ENCODE measurements at places on chromosomes 2 and 18.

DNA sequence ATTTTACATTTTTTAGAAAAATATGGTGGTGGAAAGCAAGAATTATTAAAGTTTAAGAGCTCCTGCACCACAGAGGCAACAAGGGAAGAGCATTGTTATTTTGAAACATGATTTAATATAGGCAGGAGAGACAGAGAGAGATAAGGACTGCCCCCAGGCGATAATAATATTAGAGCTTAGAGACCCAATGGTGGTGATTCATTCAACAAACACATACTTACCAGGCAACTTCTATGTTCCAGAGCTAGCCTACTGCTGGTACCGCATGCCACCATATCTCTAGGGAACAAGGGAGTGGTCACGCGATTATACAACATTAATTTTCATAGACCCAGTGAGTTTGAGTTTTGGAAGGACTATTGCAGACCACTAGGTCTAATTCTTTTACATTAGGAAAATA is 327.8 kb upstream of the SOX11 start:
- no peak for DNase-seq

GRCh38 chr18:74288730-74289129 is 3.0 kb downstream of the CYB5A start:
- DNase-seq = no peak

DNA sequence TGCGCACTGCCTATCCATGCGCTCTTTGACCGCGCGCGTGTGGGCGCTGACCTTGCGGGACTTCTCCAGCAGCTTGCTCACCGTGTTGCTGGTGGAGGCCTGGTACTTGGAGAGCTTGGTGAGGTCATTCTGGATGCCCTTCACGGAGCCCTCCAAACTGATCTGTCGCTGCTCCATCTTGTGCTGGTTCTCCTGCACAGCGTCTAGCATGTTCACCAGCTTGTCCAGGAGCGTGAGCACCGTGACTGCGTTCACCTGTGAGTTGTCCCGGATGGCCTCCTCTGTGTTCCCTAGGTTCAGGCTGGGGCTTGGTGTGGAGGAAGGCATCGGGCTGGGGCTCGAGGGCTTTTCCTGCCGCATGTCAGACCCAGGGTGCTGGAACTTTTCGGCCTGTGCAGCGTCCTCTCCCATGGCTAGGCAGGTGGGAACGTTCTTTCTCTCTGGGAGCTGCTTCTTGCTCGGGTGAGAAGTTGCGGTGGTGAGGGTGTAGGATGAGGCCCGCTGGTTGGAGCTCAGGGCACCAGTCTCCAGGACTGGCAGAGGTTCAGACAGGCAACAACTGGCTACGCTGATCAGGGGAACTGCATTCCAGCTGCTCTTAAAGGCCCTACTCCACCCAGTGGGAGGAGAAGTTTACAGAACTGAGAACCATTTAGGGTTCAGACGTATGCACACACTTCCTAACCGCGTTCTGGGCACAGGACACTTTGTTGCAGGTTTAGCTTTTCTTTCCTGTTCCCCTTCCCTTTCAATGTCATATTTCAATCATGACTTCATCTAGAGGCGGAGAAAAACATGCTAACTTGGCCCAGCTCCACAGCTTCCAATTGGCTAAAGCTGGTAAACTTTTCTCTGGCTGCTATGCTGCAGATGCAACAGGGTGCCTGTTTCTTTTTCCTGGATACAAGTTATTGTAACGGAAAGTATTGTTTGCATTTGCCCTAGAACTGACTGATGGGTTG is at the start of gene CAVIN2:
Gene CAVIN2 (minus strand): TSS at position 574 of the 962 bp plus-strand sequence. CDS start 163 bp downstream, at position 411.
- DNase-seq = no peak

DNA sequence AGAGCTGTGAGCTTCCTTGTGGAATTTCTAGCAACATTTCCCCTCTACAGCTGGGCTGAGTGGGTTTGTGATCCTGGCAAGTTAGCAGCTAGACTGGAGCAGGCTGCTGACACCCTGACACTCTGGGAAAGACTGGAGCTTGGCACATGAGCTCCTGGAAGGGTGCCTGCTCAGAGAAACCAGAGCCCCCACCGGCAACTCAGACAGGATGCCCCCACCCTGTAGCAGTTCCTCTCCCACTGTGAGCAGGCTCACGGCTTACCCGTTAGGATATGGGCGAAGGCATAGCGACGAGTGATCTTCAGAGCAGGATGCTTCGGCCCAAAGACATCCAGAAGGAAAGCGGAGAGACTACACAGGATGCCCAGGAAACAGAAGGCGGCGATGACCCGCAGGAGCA is 11.2 kb downstream of the TMEM127 start:
- DNase-seq = no peak

GRCh38 chr2:137771064-137771463 is 193.2 kb upstream of the HNMT start:
- no peak for DNase-seq

DNA sequence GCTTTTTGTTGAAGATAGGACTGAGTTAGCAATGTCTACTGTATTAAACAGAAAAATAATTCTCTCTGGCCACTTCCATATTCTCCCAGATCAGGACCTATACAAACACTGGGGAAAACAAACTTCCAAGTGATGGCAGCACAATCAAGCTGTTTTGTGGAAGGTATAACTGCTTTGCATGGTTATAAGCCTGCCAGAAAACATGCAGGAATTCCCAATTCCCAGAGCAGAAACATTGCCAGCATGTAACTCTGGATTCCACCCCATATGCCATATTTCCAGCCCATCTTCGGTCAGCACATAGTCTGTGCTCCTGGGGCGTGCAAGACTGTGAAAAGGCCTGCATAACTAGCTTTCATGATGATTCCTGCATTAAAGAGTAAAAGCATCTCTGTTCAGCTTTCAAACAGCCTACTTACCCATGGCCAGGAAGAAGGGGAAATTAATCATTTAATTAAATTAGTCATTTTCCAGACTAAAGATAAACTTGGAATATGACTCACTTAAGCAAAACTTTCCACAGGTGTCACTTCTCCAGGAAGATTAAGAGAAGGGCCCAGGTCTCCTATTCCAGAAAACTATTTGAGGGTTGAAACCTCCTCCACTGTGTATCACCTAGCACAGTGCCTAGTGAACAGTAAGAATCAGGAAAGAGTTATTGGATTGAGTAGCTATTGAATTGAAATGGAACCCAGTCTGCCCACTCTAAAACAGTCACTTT is 280.5 kb downstream of the NRXN1 start:
- DNase-seq = no peak

- no peak for DNase-seq
Measured at GRCh38 chr2:112199188-112199587, 55.7 kb downstream of the ZC3H8 start.

DNA sequence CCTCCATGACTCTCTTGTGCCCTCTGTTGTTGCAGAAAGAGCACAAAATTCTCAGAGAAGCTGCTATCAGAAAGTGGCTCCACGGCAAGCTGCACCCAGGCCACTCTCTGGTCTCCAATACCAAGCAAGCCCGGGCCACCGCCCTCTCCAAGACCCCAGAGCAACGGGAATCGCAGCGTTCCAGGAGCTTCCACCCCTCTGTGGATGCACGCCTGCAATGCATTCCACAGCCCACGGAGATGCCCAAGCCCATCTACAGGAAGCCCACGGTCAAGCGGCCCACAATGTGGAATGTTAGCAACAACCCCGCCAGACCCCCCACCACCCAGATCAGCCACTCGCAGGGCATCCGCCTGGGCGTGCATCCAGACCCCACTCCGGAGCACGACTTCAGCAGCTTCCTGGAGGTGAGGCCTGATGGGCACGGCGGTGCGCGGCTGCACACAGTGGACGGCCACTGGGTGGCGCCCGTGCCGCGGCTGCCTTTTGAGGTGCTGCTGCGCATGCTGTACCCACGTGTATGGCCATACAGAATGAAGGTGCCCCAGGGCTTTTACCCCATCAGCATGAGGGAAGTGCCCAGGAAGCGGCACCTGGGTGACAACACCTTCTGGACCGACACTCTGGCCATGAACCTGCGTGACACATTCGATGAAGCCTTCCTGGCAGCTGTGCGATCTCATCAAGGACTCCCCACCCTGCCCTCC is 6.3 kb downstream of the ANKRD53 start:
- no peak for DNase-seq

Data from NCI-H1105 (cell line).